SJCRH30 (cell line): ENCODE measurements at places on chromosomes 13 and 19. TPM values are rescaled to one million over a fixed set of nuclear protein-coding genes. Genes with fewer than 3 reads are reported as not detected.

- DNase-seq, result no peak
Measured at GRCh38 chr13:91313103-91313502, 34.4 kb upstream of the MIR17HG start.

DNA sequence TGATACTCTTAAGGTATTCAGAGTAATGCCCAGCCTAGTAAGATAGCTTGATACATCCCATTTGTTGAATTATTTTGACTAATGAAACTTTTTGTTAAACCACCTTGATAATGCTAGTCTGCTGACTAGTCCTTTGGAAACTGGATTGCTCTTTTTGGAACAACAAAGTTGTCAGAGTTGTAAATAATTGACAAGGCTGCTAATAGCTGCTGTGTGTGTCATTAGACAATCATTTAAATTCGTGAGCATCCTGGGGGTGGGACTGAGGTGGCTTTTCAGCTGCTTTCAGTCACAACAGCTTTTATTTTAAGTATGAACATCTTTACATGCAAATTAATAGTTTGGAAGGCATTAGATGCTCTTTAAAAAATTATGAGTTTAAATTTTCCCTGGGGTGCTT lies 153.5 kb downstream of the HS6ST3 start:
- DNase-seq, result no peak

GRCh38 chr19:11198769-11199424 lies 1.6 kb upstream of the KANK2 start:
- no peak for DNase-seq

DNA sequence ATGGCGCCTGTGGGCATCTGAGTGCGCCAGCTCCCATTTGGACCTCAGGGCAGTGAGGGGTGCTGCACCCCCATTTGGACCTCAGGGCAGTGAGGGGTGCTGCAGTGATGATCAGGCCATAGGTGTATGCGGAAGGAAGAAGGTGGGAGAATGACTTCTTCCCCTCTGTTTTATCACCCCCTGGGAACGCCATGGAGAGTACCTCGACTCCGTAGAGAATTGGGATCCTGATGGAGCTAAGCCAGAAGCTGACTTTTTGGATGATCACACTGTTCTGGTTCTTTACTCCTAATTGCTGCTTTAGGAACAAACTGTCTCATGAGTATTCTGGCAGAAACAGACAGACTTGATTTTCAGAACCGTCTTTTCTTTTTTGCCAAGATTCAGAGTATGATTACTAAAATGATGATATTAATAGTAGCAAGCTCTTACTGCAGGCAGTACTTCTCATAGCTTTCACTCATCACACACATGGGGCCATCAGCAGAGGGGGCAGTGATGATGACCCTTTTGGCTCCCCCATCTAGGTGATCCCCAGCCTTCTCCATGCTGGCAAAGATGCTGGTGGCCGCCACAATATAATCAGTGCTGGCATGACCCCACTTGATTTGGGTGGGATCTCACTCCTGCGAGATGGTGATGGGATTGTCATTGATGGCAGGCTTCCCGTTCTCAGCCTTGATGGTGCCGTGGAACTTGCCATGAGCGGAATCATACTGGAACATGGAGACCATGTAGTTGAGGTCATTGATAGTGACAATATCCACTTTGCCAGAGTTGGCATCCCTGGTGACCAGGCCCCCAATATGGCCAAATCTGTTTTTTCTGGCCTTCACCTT lies 10.3 kb upstream of the UBAC2 start:
- no peak for DNase-seq

- no peak for DNase-seq
Measured at GRCh38 chr13:23627410-23627809, 57.2 kb downstream of the TNFRSF19 start.

- peak; percentile 80 for DNase-seq
Measured at GRCh38 chr13:52405767-52406494, at the start of gene THSD1. TSS of gene THSD1 (minus strand) at chr13:52406172. CDS start at chr13:52402600, 3,572 bp downstream.

- no peak for DNase-seq
Measured at GRCh38 chr19:46373491-46374359, 26.8 kb downstream of the PPP5C start.

DNA sequence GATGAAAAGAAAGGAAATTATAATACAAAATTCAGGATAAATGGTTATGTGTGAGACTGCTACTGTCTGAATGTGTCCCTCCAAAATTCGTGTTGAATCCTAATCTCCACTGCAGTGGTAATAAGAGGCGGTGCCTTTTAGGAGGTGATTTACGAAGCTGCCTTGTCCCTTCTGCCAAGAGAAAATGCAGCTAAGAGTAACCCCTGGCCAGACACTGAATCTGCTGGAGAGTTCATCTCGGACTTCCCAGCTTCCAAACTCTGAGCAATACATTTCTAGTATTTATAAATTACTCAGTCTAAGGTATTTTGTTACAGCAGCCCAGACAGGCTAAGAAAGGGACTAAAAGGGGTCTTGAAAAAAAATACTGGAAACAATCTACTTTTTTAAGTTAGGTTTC lies 152.6 kb downstream of the KLF12 start:
- no peak for DNase-seq

- DNase-seq, result no peak
Measured at GRCh38 chr13:25422153-25422552, 50.4 kb downstream of the ATP8A2 start.

DNA sequence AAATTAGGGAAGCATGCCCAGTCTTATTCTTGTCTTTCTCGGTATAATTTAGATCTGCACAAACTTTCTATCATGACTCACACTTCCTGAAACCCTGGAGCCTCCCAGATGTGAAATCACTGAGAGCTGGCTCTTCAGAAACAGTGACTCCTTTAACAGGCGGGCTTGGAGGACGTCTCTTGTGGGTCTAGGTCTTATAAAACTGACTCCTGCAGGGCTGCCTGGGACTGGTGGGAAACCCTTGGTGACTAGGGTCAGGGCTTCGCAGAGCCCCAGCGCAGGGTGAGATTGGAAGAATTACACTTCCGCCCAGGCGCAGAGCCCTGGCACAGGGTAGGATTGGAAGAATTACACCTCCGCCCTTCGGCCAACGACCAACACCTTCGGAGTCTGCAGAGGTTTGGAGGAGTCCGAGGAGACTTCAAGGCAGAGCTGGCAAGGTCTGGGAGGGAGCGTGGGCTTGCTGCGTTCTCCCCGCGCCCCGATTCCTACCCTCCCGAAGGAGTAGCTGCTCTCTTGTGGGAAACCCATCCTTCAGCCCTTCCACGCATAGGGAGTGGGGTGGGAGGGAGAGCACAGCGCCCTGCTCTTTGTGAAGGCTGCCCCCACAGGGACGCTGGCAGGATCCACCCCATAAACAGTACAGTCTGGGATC lies 43.4 kb upstream of the MAP3K10 start:
- DNase-seq, result no peak

DNA sequence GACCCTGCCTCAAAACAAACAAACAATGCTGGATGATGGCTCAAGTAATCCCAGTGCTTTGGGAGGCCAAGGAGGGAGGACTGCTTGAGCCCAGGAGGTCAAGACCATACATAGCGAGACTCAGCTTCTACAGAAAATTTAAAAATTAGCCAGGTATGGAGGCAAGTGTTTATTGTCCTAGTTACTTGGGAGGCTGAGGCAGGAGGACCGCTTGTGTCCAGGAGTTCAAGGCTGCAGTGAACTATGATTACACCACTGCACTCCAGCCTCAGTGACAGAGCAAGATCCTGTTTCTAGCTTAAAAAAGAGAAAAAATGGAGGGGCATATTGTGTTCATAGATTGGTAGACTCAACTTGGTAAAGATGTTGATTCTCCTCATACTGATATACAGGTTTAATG lies 36.2 kb downstream of the KPNA3 start:
- no peak for DNase-seq

DNA sequence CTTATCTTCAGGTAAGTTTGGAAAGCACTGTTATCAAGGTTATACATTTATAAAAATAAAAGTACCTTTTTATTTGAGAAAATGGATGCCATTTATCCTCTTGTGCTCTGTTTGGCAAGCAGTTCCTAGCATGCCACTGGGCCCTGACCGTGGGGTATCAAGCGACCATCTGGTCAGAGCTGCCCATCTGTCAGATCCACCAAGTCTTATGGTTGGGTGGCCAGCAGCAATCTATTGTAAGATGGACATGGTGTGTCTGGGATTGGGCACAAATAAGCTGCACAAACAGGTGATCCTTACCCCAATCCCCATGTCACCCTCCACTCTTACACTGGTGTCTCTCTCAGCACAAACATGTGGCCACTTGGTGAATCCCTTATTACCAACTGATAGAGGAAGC lies 178.5 kb downstream of the DLEU7 start:
- DNase-seq, result no peak

DNA sequence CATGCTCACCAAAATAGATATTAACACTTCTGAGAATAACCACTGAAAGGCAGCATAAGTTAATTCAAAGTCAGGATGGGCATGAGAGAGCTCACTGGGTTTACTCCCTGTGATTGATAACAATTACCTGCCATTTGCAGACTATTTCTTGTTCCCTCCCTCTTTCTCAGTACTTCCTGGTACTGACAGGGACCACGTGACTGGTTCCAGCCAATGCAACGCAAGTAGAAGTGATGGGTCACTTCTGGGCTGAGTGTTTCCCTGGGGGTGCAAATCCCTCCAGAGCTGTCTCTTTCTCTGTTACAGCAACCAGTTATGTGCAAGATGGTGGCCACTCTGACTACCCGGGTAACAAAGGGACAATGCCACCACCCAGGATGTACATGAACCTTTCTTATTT lies 118.8 kb downstream of the EFNB2 start:
- DNase-seq, result peak; percentile 3

DNA sequence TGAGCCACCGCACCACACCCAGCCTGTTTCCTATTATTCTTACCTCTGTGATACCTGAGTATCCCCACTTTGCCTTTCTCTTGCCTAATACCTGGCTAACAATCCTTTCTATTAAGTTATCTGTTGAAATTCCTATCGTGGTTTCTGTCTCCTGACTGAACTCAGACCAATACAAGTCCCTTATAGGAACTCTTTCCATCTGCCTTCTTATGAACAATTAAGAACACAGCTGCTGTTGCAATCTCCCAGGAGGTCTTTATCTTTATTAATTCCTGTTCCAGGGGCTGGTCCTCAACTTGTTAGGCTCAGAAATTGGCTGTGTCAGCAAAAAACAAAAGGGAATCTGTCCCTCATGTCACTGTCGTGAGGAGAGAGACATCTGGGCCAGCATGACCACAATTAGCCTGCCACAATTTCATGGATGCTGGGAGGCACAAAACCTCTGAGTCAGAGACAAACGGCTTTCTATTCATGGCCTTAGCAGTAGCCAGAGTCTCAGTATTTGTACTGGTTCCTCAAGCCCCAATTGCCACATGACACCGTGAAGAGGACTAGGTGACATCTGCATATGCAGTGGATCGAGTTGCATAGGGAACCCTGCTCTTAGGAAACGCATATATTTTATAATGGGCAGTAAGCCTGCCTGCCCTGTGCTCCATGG lies 58.2 kb downstream of the NUFIP1 start:
- peak; percentile 48 for DNase-seq

DNA sequence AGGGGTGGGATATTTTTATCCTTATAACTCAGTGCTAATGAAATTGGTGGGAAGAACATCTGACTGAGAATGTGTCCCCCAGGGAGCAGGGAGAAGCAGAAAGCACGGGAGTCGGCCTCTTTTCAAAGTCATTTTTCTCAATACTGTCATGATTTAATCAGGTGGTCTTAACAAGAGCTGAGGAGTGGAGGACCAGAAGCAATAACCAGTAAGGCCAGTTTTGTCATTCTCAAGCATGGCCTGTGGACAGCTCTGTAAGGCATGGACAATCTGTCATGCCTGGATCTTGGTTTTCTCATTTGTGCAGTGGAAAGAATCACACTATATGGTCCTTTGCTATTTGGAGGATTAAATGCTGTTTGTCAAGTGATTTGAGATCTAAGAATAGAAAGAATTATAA lies 99.7 kb downstream of the TNFSF11 start:
- no peak for DNase-seq

GRCh38 chr13:111577208-111577828 lies 256.9 kb downstream of the TEX29 start:
- no peak for DNase-seq

GRCh38 chr13:30421093-30422053 lies 920 bp upstream of the UBE2L5 start:
- DNase-seq, result peak; percentile 73

The ZNF540 gene
- total RNA-seq, result 0.73 and 1.8 TPM in 2 replicates

The ADAT3 gene
- total RNA-seq, result 4.7 and 4.8 TPM in 2 replicates

The SHISA7 gene
- total RNA-seq, result not detected in 2 replicates

The SMIM24 gene
- not detected in 2 replicates for total RNA-seq

The RNF225 gene
- total RNA-seq, result 0.20 and 0.38 TPM in 2 replicates

The CEACAM4 gene
- not detected in 2 replicates for total RNA-seq

The PCDH20 gene
- total RNA-seq, result 1.1 TPM in 2 replicates

The TNFSF9 gene
- total RNA-seq, result not detected in 2 replicates
